PC-3 (cell line): ENCODE measurements at places on chromosomes 11 and 22. TPM values are rescaled to one million over a fixed set of nuclear protein-coding genes. Genes with fewer than 3 reads are reported as not detected.

DNA sequence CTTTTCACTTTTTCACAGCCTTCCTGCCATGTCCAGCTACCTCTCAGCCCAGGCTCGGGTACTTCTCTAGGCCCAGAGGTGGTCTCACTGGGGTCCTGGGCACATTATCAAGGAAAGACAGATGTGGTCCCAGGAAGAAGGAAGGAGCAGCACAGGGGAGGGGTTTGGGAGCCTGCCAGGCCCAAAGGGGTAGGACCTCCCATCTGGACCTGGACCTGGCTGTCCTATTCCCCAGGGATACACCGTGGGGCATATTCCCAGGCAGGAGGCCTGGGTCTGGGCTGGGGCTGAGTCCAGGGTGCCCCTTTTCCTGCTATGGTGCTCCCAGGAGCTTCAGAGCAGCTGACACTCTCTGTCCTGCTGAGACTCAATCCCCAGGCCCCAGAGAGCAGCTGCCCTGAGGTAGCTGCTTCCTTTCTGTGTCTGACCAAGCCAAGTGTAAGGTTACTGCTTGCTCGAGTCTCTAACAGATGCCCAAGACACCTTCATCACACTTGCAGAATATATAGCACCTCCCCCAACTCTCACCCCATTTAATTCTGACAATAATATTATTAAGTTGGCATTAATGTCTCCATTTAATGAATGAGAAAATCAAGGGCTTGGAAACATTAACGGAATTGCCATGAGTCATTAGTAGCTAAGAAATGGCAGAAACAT lies 232.0 kb downstream of the BUD13 start:
- no peak overlapping the region for H3K27ac ChIP-seq
- no peak overlapping the region for H3K4me3 ChIP-seq
- no peak for DNase-seq
- H3K36me3 ChIP-seq: no peaks in the 10 kb centered on the region
- H3K27me3 ChIP-seq: peaks cover 66% of the 10 kb centered on the region
- H3K4me1 ChIP-seq: no peaks in the 10 kb centered on the region

Gene LRRC74B
- not detected in 2 replicates for total RNA-seq

Gene NOX4
- total RNA-seq: not detected in 2 replicates

- H3K27ac ChIP-seq: peak overlapping the region; percentile 18
- peaks cover 46% of the 10 kb centered on the region for H3K4me1 ChIP-seq
- peak; percentile 77 for DNase-seq
- H3K27me3 ChIP-seq: no peaks in the 10 kb centered on the region
- H3K4me3 ChIP-seq: no peak overlapping the region
- H3K36me3 ChIP-seq: no peaks in the 10 kb centered on the region
Measured at GRCh38 chr11:88489030-88489429, 151.5 kb upstream of the CTSC start.

DNA sequence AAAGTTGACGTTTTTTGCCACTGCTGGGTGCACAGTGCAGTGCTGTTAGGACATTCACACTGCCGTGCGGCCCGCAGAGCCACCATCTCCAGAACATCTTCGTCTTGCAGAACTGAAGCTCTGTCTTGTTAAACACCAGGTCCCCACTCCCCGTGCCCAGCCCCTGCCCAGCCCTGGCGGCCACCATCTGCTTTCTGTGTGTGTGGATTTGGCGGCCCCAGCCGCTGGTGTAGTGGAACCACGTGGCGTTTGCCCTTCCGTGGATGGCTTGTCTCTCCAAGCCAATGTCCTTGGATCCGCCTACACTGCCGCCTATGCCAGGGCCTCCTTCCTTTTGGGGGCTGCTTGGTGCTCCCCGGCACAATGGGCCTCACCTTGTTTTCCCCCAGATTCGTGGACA lies 8.2 kb upstream of the MUC5AC start:
- DNase-seq: no peak
- peaks cover 43% of the 10 kb centered on the region for H3K4me1 ChIP-seq
- H3K27me3 ChIP-seq: no peaks in the 10 kb centered on the region
- H3K36me3 ChIP-seq: no peaks in the 10 kb centered on the region
- H3K27ac ChIP-seq: peak overlapping the region; percentile 99

DNA sequence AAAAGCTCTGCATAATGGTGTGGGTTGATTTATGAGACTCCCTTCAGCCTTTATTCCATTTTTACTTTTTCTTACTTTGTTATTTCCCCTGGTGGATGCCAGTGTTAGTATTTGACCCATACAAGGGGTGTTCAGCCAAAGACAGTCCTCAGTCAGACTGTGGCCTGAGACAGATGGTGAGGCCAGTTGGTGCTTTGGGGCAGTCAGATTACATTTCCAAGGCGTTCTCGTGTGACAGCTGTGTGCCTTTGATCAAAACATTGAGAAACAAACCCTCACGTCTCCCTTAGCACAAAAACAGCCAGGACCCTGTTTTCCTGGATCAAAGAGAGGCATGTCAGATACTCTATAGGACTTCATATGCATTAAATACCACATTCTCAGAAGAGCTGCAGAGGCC lies 31.3 kb upstream of the SLN start:
- no peaks in the 10 kb centered on the region for H3K4me1 ChIP-seq
- H3K27me3 ChIP-seq: peaks cover 54% of the 10 kb centered on the region
- H3K36me3 ChIP-seq: no peaks in the 10 kb centered on the region
- no peak overlapping the region for H3K27ac ChIP-seq
- DNase-seq: no peak
